Hematopoietic multipotent progenitor cell treated with erythropoietin and hydrocortisone succinate and interleukin-3 and kit ligand, for 15 days (in vitro differentiated cells): ENCODE measurements at places on chromosomes 3 and 15.

GRCh38 chr3:54649551-54649950 is 278.3 kb downstream of the LRTM1 start:
- DNase-seq, result no peak

- no peak for DNase-seq
Observed at GRCh38 chr3:128329491-128330213, 137.0 kb downstream of the DNAJB8 start.

GRCh38 chr3:52004163-52004787 is 8.6 kb upstream of the RPL29 start:
- no peak for DNase-seq

- DNase-seq, result no peak
Observed at GRCh38 chr3:126081618-126082361, 2.1 kb downstream of the SLC41A3 start.

DNA sequence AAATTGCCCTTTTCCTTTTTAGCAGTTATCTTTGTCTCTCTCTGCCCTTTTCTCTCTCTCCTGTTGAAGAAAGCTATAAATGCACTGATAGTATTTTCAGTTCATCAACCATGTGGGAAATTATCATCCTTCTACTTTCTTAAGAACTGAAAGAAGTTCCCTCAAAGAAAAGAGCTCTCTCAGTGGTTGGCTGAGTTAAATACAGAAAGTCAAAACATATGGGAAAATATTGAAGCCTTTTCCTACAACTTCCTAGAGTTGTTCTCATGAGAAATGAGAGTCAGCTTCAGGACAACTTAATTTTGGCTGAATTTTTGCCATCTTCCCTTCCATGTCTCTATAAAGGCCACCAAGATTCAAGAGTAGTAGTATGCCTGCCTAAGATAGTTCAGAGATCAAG is 96.7 kb downstream of the NFKBIZ start:
- DNase-seq, result no peak

- no peak for DNase-seq
Observed at GRCh38 chr3:193771011-193771652, 178.1 kb downstream of the OPA1 start.

DNA sequence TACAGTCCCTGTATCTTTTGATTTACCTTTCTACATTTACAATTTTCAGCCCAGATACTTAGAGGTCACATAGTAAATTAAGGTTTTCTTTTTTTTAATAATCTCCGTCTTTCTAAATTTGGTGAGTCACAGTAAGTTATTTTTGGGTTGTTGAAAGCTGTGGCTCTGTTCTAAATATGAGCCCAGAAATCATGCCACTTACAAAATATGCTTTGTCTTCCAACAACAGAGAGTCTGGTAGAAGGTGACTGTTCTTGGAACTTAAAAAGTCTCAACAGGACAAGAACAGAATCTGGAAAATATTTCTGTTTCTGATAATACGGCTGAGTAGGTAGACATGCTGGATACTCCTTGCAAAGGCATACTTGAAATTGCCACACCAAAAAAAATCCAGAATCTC is 16.0 kb downstream of the GOLGA8S start:
- DNase-seq, result no peak

- no peak for DNase-seq
Observed at GRCh38 chr15:44308415-44308814, 19.9 kb downstream of the GOLM2 start.

- DNase-seq, result no peak
Observed at GRCh38 chr15:86375733-86376280, 296.1 kb downstream of the AGBL1 start.

- no peak for DNase-seq
Observed at GRCh38 chr3:112644453-112644852, 3.5 kb upstream of the CCDC80 start.

DNA sequence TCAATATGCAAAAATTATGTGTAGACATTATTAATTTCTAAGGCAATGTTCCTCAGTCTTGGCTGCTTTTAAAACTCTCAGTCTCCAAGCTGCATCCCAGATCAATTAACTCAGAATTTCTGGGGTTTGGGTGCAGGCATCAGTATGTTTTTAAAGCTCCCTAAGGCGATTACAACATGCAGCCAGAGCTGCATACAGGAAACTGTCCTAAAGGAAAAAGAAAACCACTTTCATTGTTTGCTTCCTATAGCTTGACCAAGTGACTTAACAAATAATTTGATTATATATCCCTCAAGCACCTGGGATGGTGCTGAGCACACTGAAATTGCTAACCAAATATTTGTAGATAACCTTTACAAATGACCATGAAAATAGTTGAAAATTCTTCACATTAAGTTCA is 194.7 kb downstream of the DTWD1 start:
- no peak for DNase-seq
